ENCODE measurements at places on chromosomes 6 and 20.

DNA sequence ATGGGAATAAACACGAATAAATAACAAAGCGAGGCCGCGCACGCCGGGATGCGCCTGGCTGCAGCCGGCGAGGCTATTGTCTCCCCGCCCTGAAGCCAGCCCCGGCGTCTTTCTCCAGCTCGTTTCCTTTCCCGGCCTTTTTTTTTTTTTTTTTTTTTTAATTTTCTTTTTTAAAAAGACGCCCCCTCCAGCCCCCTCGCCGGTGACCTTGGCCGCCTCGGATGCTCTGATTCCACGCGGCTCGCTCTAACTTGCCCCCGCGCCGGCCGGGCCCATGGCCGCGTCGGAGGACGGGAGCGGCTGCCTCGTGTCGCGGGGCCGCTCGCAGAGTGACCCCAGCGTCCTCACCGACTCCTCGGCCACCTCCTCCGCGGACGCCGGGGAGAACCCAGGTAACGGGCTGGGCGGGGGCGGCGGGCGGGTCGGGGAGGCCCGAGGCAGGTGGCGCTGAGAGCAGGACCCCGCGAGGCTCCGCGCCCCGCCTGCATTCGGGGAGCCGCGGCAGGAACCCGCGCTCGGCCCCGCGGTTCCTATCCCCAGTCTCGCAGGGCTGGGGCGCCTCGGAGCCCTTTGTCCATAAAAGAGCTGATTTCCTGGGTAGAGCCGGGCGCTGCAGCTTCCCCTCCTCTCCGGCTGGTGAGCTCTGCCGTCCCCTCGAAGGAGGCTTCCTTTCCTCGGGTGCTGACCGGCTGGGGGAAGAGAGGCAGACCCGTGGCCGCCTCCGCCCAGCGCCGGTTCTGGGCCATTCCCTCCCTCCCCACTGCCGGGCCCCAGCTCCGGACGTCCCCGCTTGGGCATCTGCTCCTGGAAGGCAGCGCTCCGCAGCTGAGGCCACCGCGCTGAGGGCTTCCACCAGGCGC is 631 bp downstream of the PHACTR3 start:
- DNase-seq: no peak

- no peak for DNase-seq
Observed at GRCh38 chr6:45253453-45253852, 74.7 kb upstream of the RUNX2 start.

DNA sequence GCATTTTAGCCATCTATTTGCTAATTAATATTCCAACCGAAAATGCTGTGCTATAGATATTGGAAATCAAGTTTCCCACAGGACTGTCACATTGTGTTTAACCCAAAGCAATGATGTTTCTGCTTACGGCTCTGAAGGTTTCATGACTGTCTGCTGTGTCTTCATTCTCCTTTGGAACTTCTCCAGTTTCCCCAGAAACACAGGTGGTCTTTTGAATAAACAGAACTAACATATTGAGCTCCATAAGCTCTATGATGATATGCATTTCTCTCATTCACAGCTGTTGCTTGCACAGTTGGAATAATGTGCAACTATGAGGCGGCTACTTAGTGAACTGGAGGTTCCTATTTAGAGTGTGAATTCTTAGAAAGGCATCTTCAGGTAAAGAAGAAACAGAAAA is 266.0 kb upstream of the ID4 start:
- DNase-seq: no peak

DNA sequence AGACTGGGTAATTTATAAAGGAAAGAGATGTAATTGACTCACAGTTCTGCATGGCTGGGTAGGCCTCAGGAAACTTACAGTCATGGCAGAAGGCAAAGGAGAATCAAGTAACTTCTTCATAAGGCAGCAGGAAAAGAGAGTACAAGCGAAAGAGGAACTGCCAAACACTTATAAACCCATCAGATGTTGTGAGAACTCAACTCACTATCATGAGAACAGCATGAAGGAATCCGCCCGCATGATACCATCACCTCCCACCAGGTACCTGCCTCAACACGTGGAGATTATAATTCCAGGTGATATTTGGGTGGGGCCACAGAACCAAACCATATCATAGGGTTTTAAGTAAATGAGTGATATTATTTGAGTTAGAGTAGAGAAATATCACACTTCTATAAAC is 189.3 kb downstream of the TSHZ2 start:
- no peak for DNase-seq

GRCh38 chr20:8334641-8335040 is 202.6 kb downstream of the PLCB1 start:
- no peak for DNase-seq

GRCh38 chr6:32195902-32196681 is 3.6 kb upstream of the GPSM3 start:
- peak; percentile 87 for DNase-seq

DNA sequence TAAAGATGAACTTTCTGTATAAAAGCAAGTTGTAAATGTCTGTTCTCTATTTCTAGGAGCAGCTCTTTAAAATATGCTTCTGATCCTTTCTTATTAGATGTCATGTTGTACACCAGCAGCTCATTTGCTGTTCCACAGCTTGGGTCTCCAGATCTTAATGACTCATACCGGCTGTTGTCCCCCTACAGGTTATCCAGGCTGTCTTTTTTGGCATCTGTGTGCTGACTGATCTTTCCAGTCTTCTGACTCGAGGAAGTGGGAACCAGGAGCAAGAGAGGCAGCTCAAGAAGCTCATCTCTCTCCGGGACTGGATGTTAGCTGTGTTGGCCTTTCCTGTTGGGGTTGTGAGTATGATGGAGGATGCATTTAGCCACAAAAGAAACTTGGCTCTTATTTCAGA is 76.0 kb downstream of the AIG1 start:
- no peak for DNase-seq

GRCh38 chr20:36097337-36098151 is 57.0 kb upstream of the EPB41L1 start:
- no peak for DNase-seq

DNA sequence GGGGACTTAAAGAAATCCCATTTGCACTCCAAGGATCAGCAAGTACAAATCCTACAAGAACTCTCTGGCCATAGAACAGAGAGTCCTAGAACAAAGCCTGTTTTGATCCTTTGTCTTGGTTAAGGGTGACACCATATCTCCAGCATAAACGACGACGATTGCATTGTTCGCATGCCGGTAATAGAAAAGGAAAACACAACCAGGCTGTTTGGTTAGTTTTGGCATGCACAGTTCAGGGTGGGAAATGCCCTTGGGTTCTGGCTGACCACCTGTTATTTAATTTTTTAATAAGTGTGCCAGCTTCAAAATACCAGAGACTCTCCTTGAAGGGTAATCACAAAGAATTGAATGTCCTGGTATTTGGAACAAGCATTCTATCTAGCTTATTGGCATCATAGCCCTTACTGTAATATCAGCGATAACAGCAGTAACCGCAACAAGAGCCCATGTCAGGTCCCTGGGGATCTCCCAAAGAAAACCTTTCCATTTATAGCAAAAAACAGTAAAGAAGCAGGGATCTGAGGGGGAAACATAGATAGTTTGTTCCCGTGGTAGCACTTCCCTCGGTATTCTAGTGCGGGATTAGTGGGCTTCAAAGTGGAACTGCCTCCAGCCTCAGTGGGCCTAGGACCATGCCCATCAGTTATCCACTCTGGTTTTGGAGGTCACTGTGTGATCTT is 77.1 kb downstream of the TMEM170B start:
- no peak for DNase-seq

DNA sequence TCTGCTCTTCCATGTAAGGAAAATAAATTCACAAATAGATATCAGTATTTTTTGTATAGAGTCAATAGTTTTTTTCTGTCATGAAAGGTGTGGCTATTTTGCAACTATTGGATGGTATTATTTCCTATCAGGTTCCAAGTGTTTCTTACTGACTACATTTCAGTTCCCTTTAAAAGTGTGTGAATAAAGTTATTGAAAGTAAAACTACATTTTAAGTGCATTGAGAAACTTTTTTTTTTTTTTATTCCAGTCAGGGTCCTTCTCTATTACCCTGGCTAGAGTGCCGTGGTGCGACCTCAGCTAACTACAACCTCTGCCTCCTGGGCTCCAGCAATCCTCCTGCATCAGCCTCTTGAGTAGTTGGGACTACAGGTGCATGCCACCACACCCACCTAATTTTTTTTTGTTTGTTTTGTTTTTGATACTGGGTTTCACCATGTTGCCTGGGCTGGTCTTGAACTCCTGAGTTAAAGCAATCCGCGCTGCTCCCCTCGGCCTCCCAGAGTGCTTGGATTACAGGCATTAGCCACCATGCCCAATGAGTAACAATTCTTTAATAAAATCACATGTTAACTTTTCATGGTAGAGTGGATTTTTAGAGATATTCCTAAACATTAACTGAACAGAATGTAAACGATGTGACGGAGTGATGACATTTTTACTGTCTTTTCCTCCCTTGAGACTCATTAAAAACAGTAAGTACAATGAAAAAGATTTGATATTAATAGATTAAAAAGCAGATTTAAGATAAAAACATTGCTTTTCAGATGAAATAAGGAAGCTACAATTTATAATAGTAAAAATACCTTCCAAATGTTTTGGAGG is 69.7 kb upstream of the ADGRF4 start:
- no peak for DNase-seq

GRCh38 chr6:139679516-139680179 is 305.2 kb upstream of the CITED2 start:
- no peak for DNase-seq
